NCI-H345 (cell line): ENCODE measurements at places on chromosomes 12 and 14.

DNA sequence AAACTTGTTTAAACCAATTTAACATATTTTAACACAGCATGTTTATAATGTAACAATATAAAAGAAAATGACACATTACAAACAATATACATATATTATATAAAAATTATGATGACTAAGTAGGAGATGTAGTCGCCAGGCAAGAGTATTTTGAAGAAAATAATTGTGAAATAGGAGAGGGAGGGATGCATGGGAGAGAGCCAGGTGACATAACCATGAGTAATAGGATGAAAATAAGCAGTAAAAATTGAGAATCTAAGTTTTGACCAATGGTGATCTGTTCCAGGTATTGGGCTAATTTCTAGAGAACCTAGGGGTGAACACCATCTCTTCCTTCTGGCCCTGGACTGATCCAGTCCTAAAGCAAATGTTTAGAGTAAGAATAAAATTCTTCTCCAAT is 315.2 kb upstream of the G2E3 start:
- no peak for DNase-seq

DNA sequence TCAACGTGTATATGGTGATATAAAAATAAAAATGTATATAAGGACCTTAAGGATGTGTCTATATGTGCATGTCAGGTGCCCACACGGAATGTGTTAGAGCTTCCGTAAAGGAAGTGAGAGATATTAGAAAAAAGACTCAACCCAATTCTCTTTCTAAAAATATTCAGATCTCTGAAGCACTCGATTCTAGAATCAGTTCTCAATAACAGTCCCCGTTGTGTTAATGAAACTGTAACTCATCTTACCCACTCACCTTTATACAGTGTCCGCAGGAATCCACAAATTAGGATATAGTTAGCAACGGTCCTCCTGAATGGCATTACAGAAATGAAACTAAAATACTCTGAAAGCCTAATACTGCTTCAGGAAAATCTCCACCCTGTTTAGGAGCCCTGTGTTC is 29.3 kb downstream of the GRIN2B start:
- DNase-seq: no peak

DNA sequence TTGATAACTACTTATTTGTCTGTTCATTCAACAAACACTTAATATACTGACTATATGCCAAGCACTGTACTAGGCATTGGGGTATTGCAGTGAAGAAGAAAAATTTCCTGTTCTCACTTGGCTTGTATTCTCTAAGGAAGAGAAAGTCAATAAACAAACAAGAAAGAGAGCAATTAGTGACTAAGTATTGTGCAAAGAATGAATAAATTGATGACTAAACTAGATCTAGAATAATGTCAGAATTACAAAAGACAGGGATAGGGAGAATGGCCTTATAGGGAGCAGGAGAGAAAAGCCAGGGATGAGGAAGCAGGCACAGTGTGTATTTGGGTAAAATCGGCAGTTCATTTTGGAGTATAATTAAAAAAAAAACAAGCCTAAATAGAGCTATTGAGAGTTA is 4.2 kb upstream of the LIN7A start:
- no peak for DNase-seq

- peak; percentile 99 for DNase-seq
These were observed 11.3 kb upstream of the SCFD1 start for GRCh38 chr14:30610787-30611343.

DNA sequence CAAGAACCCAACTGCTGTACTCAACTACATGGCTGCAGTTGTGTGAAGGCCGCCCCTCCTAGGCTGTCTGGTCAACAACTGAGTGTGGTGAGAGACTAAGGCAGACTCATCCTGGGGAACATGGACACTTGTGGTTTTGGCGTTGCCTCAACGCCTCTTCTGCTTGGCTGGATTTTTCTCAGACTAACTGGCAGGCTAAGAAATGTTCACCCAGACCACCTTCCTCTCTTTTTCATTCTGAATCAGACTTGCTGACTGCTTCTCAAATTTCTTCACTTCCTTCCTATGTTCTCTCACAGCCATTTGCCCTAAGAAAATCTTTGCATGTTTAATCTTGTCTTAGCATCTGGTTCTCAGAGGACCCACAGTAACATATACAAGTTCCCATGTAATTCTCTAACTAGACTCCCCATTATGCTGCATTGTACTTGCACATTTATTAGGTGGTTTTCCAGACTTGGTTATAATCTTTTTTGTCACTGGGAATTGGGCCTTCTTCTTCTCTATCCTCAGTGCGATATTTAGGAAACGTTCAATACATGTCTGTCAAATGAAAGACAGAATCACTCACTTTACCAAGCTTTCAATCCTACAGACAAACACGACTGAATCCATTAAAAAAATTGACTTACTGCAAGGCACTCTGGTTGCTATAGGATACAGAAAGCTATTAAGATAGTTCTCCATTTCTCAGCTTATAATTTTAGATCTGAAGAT is 327.6 kb downstream of the CCER1 start:
- no peak for DNase-seq

DNA sequence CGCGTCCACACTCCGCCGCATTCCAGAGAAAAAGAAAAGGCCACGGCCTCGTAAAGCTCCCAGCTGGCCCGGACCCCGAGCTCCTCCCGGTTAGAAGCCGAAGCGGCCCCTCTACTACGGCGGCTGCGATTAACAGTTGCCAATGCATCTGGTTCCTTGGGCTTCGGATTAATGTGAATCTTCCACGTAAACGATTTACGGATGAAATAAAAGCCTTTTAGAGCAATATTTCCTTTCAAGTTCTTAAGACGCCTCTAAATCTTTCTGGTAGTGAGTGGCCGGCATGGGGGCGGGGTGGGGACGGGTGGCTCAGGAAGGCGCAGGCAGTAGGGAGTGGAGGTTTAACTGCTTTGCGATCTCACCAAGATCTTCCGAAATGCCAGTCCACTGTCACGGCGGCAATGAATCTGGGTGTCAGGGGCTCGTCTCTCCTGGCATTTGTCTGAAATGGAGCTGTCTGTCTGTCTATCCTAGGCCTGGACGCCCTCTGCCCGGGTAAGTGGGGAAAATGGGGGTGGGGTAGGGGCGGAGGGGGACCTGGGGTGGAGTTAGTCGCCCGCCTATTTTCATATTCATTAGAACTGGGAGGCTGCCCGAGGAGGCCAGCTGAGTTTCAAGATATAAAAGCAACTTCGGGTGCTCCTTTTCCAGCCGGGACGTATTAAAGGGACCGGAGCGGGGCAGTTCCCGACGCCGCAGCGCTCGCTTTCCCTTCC is 413 bp upstream of the ALX1 start:
- DNase-seq: no peak

DNA sequence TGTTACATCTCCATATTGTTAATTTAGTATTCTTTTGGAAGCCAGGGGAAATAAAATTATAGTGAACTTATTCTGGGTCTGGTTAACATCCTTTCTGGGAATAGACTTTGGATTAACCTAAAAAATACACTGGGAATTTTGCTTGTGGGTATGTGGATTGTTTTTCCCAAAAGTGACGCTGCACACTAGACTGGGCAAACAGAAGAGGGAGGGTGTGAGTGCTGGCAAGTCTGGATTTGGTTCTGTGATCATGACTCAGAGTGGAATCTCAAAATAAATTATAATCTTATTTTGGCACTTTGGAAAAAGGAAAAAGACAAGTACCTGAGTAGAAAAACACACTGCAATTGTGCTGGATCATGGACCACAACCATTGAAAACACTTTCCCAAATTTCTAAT is 15.2 kb upstream of the LUM start:
- DNase-seq: no peak

DNA sequence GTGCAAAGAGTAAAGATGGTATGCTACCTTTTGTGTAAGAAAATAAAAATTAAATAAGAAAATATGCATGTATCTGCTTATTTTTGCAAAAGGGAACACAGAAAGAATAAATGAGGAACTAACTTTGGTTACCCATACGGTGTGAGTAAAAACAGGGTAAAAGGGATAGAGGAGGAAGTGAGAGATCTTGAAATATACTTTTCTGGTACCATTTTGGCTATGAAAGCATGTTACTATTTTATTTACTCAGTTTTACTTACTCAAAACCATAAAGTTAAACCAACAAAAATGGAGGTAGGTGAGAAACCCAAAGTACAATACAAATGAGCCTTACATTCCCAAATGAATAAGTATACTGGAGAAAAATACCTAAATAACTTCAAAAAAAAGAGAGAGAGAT is 122.0 kb upstream of the EGLN3 start:
- DNase-seq: no peak

DNA sequence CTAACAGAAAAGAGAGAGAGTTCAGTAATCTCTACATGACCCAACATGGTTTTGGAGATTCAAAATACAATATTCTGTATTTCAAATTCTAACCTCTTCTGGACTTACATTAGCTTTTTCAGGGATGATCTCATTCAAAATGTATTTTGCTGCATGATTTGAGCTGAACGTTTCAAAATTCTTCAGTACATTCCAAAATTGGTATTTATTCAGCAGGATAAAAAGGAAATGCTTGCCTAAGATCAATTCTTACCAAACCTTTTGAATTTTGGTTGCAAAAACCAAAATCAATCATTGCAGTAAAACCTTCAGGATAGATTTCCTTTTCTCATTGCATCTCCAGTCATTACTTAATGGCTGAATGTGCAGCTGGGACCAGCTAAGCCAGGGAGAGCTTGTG is 1761.3 kb upstream of the SEL1L start:
- DNase-seq: no peak

GRCh38 chr14:55684956-55685584 is 105.1 kb downstream of the KTN1 start:
- no peak for DNase-seq

GRCh38 chr12:68048648-68049297 is 59.5 kb downstream of the IFNG-AS1 start:
- no peak for DNase-seq

DNA sequence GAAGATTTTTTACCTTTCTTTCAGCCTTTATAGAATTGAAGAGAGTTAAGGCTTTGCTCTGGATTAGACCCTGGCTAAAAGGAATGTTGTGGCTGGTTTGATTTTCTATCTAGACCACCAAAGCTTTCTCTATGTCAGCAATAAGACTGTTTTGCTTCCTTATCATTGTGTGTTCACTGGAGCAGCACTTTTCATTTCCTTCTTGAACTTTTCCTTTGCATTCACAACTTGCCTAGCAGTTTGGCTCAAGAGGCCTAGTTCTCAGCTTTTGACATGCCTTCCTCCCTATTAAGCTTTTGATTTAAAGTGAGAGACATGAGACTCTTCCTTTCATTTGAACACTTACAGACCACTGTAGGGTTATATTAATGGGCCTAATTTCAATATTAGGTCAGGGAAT is 64.1 kb upstream of the USP15 start:
- DNase-seq: no peak

DNA sequence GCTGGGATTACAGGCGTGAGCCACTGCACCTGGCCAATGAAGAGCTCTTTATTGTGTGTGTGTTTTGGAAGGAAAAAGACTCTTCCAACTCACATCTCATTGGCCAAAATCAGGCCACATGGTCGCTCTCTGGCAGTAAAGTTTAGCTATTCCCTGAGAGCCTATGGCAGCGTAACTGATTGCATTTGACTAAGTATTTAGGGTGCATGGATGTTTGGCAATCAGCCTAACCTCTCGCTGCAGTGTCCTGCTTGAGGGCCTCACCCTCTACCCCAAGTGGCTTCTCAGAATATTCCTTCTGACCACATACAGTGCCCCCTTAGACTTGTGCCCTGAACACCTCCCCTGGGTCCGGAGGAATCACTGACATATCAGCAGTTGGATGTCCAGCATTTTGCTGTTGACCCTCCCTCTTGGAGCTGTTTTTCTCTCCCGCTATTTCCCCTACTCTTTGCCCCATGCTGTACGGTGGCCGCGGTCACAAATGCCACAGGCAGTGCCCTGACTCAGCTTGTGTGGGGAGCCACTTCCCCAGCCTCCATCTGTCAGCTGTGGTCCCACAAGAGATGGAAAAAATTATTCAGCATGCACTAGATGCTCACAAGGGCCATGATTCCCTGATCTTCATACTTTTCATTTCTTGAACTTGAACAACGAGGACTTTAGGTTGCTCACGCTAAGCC is 9.5 kb downstream of the PHETA1 start:
- no peak for DNase-seq

DNA sequence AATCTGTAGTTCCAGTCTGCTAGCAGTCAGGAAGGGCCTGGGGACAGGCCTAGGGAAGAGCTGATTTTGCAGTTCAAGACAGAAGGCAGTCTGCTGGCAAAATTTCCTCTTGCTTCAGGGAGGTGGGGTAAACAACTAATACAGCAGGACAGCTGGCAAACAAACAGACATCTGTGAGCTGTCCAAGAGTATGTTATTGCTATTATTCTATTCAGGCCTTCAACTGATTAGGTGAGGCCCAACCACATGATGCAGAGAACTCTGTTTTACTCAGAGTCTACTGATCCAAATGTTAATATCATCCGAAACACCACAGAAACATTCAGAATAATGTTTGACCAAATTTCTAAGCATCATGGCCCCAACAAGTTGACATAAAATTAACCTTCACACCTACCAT is 161.0 kb upstream of the E2F7 start:
- no peak for DNase-seq

- peak; percentile 94 for DNase-seq
These were observed 227.3 kb downstream of the KTN1 start for GRCh38 chr14:55807053-55807880.

DNA sequence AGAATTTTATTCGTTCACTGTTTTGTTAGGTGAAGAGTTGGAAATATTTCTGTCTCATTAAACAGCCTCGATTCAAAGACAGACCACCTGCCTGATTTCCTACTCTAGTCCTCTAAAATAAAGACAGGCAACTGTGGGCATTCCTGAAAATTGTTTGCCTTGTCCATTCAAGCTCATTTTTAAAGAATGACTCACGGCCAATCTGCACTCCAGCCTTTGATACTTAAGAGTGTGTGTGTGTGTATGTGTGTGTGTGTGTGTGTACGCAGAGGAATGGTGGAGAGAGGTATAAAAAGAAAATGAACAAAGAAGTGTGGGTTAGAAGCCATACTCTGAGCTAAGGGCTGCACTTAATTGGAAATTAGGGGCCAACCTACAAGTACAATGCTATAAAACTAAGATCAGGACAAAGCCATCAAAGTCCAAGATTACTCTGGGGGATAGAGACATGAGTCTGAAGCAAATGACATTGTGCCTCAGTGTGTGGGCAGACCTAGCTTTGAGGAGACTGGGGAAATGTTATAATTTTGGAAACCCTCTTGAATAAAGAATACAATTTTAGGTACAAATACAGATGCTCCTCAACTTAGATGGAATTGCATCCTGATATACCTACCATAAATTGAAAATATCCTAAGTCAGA is 45.6 kb upstream of the SOCS2 start:
- no peak for DNase-seq

DNA sequence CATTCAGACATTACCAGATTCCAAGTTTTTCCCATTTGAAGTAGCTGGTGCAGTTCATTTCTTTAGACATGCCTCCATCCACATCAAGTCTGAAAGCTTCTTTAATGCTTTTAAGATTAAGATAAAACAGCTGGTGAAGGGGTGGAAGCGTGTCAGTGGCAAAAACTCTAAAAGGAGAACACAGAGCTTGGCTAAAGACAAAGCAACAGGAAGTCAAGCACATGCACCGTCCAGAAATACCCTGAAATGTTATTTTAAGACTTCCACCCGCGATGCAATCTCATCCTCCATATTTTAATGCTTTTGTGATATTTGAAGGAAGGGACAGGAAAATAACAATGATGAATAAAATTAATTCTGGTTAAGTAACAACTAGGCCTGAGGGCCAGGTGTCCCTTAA is 31.8 kb downstream of the PPM1H start:
- DNase-seq: no peak

- DNase-seq: no peak
These were observed 27.6 kb downstream of the PLXNC1 start for GRCh38 chr12:94175763-94176668.

- no peak for DNase-seq
These were observed 7.1 kb upstream of the OAS2 start for GRCh38 chr12:112971248-112971647.

- DNase-seq: peak; percentile 18
These were observed 25.0 kb downstream of the MFAP5 start for GRCh38 chr12:8637666-8638065.
